ENCODE measurements at places on chromosomes 6 and 20.

DNA sequence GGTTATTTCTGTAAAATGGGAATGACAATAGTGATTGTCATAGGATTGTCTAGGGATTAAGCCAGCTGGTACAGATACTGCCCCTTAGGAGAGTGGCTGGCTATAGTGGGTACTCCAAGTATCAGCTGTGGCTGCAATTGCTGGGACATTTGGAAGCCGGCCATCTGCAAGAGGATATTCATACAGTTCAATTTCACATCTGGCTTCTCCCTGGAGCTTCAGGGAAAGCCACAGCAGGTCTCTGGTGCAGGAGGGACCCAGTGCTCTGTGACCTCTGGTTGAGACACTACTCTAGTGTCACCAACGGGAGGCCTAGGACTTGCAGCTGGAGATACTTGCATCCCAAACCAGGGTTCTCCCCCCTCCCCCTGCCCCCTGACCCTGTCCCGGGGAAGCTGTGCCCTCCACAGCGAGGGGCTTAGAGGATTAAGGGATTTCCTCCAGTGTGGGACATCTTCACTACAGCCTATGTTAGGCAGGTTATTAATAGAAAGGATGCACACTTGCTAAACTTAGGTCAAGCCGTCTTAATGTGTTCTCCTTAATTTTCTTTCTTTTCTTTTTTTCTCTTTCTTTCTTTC lies 2.7 kb downstream of the SLC2A10 start:
- no peak for DNase-seq

DNA sequence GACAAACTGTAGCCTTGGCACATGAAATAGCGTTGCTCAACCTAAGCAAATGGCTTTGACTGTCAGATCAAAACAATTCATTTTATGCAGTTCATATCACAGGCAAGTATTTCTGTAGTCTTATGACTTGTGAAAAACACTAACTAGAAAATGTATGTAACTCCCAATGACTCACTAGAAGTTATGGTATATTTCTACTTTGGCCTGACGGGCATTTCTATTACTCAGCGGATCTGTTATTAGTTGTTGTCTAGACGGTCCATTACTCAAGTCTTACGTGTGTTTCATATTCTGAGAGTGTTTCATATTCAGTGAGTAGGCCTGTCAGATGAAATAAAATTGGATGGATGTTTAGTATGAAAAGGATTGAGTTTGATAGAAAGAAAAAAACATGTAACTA lies 880.9 kb downstream of the PRIM2 start:
- DNase-seq: peak; percentile 75

DNA sequence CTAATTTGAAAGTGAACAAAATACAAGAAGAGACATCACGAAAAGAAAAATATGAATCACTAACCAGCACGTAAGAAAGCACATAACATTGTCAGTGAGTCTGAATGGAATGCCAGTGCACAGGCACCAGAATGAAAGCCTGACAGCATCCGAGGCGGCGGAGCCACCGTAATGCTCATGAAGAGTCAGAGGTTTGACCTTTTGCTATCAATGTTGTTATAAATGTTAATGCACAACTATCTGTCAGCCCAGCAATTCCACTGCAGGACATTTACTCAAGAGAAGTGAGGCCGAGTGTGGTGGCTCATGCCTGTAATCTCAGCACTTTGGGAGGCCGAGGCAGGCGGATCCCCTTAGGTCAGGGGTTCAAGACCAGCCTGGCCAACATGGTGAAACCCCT lies 562.1 kb downstream of the PRKN start:
- no peak for DNase-seq

- no peak for DNase-seq
Measured at GRCh38 chr6:116595247-116595646, 21.0 kb upstream of the RSPH4A start.

- DNase-seq: no peak
Measured at GRCh38 chr6:111731456-111732195, 125.9 kb upstream of the TRAF3IP2 start.

DNA sequence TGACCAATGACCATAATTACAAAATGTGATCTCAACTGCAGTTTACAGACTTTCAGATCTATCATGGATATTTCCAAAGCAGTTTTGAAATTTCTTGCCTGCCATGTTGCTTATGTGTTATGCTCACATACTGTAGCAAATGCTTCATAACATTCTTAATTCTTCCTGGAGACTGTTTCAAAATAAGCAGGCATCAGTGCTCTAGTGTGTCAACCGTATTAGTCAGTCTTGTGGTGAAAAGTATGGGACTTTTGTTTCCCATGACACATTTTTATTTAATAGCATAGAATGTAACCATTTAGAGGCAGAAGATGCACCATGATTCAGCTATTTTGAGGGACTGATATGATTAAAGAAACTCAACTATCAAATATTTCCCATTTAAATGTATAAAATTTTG lies 1.7 kb downstream of the POPDC3 start:
- DNase-seq: peak; percentile 77

- DNase-seq: no peak
Measured at GRCh38 chr6:155026706-155027045, 31.6 kb downstream of the TIAM2 start.

- DNase-seq: no peak
Measured at GRCh38 chr6:152135755-152136448, 328.4 kb downstream of the ESR1 start.

GRCh38 chr6:118860880-118861279 lies 33.1 kb upstream of the ASF1A start:
- DNase-seq: no peak

DNA sequence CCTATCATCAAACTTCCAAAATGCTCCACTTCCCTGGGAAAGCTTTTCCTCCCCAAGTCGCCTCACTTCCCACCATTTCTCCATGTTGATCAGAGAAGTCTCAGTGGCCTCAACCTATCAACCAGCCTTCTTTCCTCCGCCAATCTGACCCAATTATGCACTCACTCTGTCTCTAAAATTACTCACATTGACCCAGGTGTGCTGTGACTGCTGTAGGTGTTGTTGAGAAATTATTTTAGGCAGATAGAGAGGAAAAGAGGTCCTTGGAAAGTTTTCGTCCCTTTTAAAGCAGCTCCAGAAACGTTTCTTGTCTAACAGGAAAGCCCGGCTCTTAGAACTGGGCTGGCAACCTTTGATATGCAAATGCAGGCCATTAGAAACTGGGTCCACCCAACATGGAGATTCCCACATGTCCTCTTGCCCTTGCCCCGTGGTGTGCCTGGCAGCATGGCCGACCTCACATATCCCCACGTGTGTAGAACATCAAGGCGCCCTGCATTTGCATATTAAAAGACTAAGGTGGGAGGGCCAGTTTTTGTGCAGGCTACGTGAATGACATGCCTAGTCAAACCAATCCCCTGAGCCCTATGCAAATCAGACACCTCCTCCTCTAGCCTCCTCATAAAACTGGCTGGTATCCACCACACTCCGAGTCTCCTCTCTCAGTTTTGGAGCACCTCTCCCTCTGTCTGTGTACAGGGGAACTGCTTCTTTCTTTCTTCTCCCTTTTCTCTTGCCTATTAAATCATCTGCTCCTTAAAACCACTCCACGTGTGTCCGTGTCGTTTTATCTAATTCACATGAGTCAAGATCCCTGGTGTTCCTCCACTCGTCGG lies 12.9 kb downstream of the IPCEF1 start:
- peak; percentile 72 for DNase-seq

- no peak for DNase-seq
Measured at GRCh38 chr20:25063981-25064380, 6.0 kb upstream of the ACSS1 start.

DNA sequence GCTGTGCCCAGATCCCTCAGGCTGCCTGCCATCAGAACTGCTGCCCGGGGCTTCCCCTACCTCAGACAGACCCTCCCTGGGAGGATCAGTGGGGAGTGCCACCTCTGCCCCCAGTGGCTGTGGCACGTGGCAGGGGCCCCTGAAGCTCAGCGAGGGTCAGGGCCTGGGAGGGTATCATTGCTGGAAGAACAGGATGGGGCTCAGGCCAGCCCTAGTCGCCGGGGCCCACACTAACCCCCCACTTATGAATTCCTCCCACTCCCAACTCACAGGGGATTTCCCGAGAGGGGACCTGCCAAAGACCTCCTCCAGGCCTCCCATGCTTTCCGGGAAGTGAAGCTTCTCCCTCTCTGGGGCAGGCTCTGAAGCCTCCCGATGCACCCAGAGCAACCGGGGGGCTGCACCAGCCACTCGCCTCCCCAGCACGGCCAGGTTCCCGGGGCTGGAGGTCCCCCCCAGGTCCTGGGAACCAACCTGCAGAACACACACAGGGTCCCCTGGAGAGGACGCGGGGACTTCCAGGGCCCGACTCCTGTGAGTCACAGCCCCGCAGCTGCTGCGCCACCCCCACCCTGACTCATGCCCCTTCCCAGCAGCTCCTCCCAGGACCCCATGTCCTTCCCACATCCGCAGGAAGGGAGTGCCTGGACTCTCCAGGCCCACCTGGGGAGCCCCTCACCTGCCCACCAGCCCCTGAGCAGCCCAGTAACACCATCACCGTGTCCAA lies 2.5 kb downstream of the TNFRSF6B start:
- DNase-seq: peak; percentile 52

DNA sequence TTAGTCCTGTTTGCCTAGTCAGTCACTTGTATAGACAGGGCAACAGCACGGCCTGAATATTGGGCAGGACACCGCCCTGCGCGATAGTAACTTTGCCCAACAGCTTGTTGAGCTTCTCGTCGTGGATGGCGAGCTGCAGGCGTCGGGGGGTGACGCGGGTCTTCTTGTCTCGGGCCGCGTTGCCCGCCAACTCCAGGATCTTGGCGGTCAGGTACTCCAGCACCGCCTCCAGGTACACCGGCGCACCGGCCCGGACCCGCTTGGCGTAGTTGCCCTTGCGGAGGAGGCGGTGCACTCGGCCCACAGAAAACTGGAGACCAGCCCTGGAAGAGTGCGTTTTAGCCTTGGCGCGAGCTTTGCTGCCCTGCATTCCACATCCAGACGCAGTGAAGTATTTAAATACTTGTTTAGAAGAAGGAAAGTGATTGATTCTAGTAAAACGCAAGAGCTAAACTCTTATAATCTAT lies 92.8 kb upstream of the BTN3A2 start:
- no peak for DNase-seq

- DNase-seq: no peak
Measured at GRCh38 chr6:154206996-154207395, 149.6 kb downstream of the IPCEF1 start.

DNA sequence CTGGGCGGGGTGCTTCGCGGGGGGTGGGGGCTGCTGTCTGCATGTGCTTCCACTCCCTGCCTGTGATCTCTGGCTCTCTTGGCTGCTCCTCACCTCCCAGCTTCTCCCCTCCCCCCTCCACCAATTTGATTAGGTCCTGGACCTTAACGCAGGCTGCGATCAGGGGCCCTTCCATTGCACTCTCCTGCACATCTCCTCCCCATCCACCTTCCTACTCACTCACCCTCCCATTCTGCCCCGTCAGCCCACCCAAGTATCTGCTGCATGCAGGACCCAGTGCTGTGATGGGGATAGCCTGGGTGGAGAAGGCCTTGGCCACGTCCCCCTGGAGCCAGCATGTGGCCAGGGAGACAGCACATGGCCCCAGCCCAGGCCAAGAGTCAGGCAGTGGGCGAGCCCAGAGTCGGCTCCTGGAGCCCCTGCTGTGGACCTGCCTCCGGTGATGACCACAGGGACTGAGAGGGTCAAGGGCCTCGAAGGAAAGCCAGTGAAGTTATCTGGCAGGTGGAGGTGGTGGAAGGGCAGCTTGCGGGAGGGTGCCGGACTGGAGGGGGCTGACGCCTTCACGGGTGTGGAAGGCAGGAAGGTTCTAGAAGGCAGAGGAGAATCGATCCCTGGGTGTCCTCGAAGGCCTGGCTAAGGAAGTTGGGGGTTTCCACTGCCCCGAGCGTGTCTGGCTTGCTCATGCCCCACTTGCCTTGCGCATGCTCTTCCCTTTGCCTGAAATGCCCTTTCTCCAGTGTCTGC lies 40.7 kb downstream of the SRC start:
- DNase-seq: no peak

DNA sequence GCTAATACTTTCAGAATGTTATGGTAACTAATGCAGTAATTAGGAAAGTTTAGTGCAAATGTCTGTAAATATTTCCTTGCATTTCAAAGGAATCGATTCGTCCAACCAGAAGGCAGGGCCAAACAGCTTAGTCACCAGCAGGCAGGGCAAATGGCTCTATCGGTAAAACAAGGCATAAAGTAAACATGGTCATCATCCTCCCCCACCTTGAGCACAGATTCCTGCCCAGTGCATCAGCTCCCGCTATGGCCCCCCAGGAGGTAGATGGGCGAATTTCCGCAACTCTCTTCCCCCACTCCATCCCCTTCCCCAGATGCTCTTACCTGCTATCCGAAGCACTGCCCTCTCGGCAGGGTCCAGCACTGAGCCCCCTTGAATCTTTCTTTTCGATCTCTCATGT lies 103.8 kb upstream of the BEND6 start:
- DNase-seq: no peak

DNA sequence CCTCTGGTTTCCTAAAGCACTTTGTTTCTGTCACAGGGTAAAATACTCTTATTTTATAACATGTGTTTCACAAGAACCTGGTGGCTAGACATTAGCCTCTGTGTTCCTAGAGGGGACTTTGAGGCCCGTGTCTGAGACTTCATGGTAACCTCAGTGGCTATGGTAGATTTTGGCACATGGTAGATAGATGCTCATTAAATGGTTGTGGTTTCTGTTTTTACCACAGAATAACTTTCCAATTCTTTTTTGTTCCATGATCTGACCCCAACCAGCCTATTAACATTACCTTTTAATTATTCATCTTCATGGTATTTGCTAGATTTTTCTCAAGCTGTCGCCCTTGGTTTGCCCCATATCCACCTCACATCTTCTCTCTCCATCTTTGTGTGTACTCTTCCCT lies 34.3 kb downstream of the CCN2 start:
- DNase-seq: no peak

DNA sequence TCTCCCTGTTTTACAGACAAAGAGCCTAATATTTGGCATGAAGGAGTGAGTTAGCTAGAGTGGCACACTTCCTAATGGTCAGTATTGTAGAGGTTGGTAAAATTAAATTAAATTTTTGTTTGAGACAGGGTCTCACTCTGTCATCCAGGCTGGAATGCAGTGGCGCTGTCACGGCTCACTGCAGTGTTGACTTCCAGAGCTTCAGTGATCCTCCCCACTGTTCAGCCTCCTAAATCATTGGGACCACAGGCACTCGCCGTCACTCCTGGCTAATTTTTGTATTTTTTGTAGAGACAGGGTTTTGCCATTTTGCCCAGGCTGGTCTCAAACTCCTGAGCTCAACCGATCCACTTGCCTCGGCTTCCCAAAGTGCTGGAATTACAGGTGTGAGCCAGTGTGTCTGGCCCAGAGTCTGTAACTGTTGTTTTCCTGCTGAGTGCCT lies 70.9 kb downstream of the SCAND1 start:
- no peak for DNase-seq

DNA sequence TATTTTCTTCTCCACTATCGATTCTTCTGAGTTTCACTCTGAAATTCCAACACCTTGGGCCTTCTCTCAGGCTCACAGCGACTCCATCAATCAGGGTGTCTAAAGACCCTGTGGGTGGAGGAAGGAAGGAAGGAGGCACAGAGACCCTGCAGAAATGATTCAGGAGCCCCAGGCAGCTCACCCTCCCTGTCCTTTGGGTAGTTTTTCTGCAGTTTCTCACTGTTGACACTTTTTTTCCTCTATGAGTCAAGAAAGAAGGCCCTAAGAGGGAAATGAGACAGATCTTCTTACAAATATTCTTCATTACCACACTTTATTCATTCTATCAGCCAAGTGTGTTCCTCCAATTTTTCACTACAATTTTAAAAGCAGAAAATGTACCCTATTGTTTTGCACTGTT lies 34.2 kb upstream of the TBXT start:
- no peak for DNase-seq
